Activated CD4-positive, CD25-positive, alpha-beta regulatory T cell treated with anti-CD3 and anti-CD28 coated beads, Interleukin-2, amount 50 U/mL, for 16 hours (primary cell): ENCODE measurements at places on chromosomes 12 and 14.

DNA sequence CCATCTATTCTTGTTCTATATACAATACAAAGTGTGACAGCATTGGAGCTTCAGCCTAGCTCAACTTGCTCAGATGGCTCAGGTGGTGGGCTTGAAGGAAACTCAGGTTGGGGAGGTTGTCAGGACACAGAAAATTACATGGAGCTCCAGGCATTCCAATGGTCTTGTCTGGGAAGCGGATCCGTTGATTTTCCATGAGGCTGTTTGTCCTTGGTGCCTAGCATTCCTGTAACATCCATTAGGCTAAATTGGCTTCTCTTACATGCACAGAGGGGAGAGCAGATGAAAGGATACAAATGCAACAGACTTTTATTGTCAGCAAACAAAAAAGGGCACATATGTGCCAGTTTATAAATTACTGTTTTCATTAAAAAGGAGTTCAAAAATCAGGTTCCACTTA, 75.5 kb upstream of the OTX2 start:
- no peak for DNase-seq

- DNase-seq = no peak
Observed at GRCh38 chr12:114685320-114685781, 1.4 kb upstream of the TBX3 start.

DNA sequence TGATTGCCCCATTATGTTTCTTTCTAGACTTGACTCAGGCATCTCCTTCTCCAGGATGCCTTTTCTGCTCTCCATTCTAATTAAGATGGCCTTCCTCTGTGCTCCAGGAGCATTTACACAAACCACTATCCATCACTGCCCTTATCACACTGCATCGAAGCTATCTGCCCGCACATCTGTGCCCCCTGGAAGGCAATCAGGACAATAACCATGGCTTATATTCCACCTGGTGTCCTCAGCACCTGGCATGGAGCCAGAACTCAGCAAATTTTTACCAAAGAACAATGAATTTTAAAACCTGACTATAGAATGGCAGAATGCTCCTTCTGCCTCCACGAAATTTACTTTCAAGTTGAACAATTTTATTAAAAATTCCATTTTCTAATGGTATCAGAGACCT, 465.8 kb downstream of the APAF1 start:
- no peak for DNase-seq

DNA sequence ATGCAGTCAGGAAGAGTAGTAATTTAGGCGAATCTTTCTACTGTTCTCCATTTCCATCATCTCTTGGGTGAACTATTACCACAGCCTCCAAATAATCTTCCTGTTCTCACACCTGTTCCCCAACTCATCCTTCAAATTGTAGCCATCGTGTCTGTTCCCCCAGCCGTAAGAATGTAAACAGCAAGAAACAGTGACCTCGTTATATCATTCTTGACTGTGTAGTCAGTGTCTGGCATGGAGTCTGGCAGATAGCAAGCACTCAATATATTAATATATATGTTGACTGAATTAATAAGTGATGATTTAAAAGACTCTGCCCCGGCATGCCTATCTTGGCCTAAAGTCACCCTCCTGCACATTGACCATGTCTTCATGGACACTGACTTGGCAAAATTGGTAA, 20.3 kb downstream of the PDE6H start:
- DNase-seq = no peak

GRCh38 chr12:16984484-16984883, 378.5 kb upstream of the LMO3 start:
- no peak for DNase-seq

GRCh38 chr12:83318386-83319098, 631.8 kb downstream of the TMTC2 start:
- DNase-seq = no peak

- no peak for DNase-seq
Observed at GRCh38 chr12:75715323-75715644, 203.9 kb upstream of the KRR1 start.

GRCh38 chr14:105882626-105883025, 356.2 kb downstream of the TMEM121 start:
- no peak for DNase-seq

GRCh38 chr12:48037267-48037915, 33.1 kb upstream of the COL2A1 start:
- no peak for DNase-seq

- no peak for DNase-seq
Observed at GRCh38 chr12:14700935-14701334, 4.5 kb upstream of the GUCY2C start.

GRCh38 chr14:34067587-34067986, 116.7 kb upstream of the EGLN3 start:
- no peak for DNase-seq

GRCh38 chr12:92547420-92547819, 155.4 kb upstream of the PLEKHG7 start:
- DNase-seq = no peak

DNA sequence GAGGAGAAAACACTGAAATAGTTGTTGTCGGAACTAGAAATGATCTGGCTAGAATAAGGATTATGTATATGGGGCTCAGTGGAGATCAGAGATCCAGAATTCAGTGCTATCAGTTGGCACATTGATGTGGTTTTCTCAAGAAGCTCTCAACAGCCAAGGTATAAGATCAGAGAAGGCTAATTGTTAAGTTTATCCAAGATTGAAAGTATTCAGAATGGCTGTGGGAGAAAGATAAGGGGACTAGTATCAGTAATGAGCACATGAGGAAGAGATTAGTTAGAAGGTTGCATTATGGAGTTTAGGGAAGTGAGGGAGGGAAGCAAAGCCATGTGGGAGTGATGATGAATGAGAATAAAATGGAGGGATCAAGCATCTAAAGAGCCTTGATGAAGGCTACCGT, 128.1 kb upstream of the MIS18BP1 start:
- no peak for DNase-seq

GRCh38 chr12:57229046-57229633, 371 bp upstream of the SHMT2 start:
- no peak for DNase-seq

DNA sequence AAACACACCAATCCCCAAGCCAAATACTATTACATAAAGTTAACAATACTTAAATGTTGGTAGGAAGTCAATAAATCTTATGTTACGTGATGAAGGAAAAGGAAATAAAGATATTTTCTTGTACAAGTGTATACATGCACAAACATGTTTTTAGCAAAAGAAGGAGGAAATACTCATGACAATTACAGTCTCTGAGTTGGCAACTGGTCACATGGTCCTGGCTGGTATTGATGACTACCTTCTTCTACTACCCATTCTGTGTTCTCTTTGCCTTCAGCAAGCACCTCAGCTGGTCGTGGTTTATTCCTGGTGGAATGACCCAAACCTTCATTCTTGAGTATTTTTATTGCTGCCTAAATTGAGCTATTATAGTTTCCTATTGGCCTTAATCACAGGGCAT, 84.8 kb downstream of the PLBD1 start:
- DNase-seq = no peak

- no peak for DNase-seq
Observed at GRCh38 chr12:50734409-50735263, 29.3 kb upstream of the ATF1 start.

- DNase-seq = no peak
Observed at GRCh38 chr14:95505030-95505589, 11.3 kb downstream of the SYNE3 start.

DNA sequence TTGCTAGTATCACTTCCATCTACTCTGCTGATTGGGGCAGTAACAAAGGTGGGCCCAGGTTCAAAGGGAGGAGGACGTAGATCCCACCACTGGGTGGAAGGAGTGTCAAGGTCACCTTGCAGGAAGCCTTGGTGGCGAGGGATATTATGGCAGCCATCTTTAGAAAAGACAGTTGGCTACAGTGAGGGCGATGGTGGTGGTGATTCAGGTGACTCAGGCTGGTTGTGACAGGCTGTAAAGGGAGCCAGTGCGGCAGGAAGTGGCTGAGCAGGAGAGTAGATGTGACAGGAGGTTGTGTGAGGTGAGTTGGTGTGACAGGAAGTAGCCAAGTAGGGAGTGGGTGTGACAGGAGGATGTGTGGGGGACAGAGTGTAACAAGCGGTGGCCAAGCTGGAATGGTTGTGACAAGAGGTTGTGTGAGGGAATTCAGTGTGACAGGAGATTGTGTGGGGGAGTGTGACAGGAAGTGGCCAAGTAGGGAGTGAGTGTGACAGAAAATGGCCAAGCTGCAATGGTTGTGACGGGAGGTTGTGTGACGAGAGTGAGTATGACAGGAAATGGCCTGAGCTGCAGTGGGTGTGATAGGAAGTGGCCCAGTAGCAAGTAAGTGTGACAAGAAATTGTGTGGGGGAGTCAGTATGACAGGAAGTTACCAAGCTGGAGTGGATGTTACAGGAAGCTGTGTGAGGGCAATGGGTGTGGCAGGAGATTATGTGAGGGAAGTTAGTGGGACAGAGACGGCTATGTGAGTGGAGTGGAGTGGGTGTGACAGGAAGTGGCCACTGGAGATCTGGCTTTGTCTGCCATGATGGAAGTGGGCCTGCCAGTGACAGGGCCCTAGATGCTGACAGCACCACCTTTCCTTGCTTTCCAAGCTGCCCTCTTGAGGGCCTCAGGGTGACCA, 136.5 kb upstream of the MYL2 start:
- DNase-seq = peak; percentile 6

GRCh38 chr14:69398818-69399210, 322 bp downstream of the SLC39A9 start:
- DNase-seq = no peak

- no peak for DNase-seq
Observed at GRCh38 chr12:43836475-43836989, 651 bp downstream of the TMEM117 start.

- DNase-seq = no peak
Observed at GRCh38 chr12:26283046-26283445, 87.7 kb downstream of the SSPN start.

GRCh38 chr12:52837781-52838608, 3.9 kb upstream of the KRT79 start:
- DNase-seq = no peak

DNA sequence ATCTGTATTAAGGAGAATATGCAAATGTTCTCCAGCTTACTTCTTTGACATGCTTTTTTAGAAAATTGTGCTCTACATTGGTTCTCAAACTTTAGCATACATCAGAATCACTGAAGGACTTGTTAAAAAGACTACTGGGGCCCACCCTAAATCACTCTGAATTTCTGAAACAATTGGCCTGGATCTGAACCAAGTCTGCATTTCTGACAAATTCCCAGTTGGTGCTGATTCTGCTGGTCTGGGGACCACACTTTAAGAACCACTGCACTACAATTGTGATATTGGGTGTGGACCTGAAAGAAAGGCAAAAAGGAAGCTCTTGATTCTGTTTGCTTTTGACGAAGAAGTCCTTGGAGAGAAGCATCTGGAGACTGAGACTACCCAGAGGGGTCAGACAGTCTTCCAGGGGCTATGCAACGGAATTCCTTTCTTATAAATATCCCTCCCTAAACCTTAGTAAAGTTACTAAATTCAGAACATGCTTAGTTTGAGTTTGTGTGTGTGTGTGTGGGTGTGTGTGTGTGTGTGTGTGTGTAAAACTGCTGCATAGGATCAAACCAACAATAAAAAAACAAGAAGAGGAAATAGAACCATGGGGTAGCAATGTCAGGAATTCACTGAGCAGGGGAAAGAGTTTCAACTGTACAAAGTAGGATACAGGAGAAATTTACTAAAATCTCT, 36.8 kb downstream of the EAPP start:
- DNase-seq = no peak

DNA sequence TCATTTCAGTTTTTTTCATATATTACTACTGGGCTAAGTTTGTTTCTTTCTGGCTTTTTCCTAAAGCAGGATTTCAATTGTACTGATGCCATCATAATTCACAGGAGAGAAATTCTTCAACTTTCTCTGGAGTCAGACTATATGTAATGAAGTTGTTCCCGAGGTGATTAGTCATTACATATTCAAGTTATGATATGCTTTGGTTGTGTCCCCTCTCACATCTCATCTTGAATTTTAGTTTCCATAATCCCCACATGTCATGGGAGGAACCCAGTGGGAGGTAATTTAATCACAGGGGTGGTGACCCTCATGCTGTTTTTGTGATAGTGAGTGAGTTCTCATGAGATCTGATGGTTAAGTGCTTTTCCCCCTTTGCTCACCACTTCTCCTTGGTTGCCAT, 227.5 kb upstream of the LRIG3 start:
- no peak for DNase-seq

GRCh38 chr12:130398100-130398848, 60.6 kb downstream of the PIWIL1 start:
- DNase-seq = no peak

- DNase-seq = no peak
Observed at GRCh38 chr14:94773061-94773648, 3.2 kb upstream of the GSC start.

DNA sequence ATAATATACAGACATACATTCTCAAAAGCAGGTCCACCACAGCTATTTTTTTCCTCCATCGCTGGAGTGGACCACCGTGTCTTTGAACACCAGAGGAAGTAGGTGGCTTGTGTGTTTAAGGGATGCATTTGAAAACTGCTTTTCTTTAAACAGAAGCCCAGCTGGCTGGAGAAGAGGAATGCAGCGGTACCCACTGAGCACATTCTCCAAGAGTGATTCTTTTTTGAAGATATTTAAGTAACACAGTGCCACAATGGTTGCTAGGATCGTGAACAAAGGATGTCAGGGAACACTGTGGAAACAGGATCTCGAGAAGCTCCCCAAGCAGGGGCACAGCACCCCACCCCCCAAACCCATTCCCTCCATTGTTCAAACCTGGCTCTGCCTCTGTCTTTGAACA, 286.6 kb upstream of the PWP1 start:
- DNase-seq = no peak

GRCh38 chr14:74604157-74604556, 7.9 kb downstream of the LTBP2 start:
- no peak for DNase-seq

DNA sequence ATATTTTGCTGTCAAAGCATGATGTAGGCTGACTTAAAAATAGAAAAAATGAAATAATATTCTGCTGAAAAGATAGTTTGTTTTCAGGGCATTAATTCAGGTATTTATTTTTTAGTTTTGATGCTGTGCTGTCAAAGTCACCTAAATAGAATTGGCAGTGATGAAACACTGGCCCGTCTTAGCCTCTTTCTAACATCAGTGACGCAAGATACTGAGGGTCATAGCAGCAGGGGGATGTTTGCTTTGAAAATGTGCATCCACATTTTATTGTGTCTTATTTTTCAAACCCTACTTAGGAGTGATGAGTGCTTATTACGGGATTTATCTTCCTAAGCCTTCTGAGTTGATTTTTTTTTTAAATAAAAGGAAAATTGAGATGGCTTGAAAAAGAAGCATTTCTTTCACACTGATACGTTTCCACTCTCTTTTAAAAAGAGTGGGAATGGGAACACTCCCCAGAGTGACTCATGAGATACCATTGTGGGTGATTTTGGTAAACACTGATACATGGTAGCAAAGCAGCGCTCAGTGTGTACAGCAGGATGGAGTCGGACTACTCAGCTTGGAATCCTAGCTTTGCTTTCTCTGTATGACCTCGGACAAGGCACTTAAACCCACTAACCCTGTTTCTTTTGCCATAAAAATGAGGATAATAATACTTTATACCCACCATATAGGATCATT, 290.8 kb downstream of the ERC1 start:
- no peak for DNase-seq

- DNase-seq = no peak
Observed at GRCh38 chr12:70645494-70646317, 8.5 kb upstream of the PTPRB start.

- DNase-seq = no peak
Observed at GRCh38 chr14:55107766-55108554, 21.1 kb upstream of the LGALS3 start.

GRCh38 chr12:96070670-96071279, 35.4 kb upstream of the LTA4H start:
- DNase-seq = no peak
